Caco-2 (cell line): ENCODE measurements at places on chromosomes 3 and 15.

- DNase-seq, result no peak
Measured at GRCh38 chr3:184160456-184160855, 5.3 kb downstream of the DVL3 start.

DNA sequence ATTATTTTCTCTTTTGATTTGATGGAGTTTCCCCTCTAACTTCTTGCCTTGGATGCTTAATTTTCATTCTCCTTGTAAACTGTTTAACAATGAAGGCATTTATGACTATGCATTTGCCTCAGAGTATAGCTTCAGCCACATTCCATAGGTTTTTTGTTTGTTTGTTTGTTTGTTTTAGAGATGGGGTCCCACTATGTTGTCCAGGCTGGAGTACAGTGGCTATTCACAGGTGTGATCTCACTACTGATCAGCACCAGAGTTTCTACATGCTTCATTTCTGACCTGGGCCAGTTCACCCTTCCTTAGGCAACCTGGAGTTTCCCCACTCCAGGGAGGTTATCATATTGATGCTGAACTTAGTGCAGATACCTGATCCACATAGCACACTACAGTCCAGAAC lies 4.1 kb downstream of the SECISBP2L start:
- DNase-seq, result no peak

DNA sequence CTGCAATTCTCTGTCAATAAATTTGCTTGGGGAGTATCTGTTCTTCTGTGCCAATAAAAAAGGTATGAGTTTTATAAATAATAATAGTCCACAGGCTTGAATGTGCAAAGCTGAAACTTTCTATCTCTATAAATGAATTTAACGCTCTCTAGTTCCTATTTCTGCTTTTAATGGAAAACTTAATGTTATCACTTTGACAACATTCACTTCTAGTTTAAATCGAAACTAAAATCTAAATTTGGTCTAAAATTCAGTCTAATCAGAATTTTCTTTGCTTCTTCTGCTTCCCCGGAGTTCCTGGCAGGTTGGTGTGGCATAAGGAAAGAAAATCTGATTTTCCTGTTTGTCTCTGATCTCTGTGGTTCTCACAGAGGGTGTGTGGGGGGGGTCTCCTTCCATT lies 450.1 kb upstream of the TBL1XR1 start:
- no peak for DNase-seq

GRCh38 chr15:54990793-54991192 lies 205.9 kb downstream of the RSL24D1 start:
- no peak for DNase-seq

GRCh38 chr3:138172625-138173024 lies 2.1 kb downstream of the DBR1 start:
- no peak for DNase-seq

GRCh38 chr3:100697723-100698285 lies 11.5 kb upstream of the TFG start:
- no peak for DNase-seq

GRCh38 chr15:49688135-49688790 lies 67.4 kb downstream of the DTWD1 start:
- DNase-seq, result no peak

DNA sequence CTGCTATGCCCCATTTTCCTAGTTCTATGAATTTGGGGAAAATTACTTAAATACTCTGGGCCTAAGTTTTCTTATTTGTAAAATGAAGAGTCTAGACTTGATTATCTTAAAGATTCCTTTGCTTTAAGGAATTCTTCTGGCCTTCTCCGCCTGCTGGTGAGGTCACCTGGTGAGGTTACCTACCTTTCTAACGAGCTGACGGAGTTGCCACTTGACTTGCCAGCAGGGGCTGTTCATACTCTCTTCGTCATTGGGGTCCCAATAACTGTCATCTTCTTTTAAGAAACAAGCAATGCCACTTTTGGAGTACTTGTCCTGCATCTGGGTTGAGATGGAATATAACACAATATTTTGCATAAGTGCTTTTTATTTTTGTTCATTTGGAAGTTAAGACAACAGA lies 8.6 kb downstream of the TNFSF10 start:
- DNase-seq, result no peak

GRCh38 chr15:50146632-50147031 lies 27.6 kb upstream of the ATP8B4 start:
- no peak for DNase-seq

- DNase-seq, result no peak
Measured at GRCh38 chr15:64763874-64764273, 11.5 kb downstream of the RBPMS2 start.

GRCh38 chr15:99149366-99149765 lies 44.5 kb downstream of the SYNM start:
- DNase-seq, result no peak

- peak; percentile 49 for DNase-seq
Measured at GRCh38 chr15:78340231-78341056, at the start of gene CRABP1. TSS of gene CRABP1 (plus strand) at chr15:78340353. CDS start at chr15:78340429, 76 bp downstream.

DNA sequence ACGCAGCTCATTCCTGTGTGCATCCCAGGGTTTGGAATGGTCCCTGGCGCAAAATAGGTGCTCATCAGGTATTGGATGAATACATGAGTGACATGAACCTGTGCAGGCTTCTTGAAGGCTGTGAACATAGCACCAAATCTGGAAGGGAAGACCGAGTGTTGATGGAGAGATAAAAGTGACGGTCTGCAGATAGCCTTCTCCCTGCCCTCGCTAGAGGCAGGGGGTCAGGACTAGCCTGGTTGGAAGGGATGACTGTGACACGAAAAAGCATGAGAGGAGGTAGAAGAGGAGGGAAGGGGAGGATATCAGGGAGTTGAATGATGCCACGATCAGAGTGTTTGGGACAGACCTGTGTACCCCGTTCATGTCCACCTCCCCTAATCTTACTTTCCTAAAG lies 267.1 kb downstream of the XXYLT1 start:
- no peak for DNase-seq

GRCh38 chr3:9251055-9251786 lies 1.8 kb upstream of the SRGAP3 start:
- no peak for DNase-seq
